ENCODE measurements at places on chromosomes 5 and 9.

DNA sequence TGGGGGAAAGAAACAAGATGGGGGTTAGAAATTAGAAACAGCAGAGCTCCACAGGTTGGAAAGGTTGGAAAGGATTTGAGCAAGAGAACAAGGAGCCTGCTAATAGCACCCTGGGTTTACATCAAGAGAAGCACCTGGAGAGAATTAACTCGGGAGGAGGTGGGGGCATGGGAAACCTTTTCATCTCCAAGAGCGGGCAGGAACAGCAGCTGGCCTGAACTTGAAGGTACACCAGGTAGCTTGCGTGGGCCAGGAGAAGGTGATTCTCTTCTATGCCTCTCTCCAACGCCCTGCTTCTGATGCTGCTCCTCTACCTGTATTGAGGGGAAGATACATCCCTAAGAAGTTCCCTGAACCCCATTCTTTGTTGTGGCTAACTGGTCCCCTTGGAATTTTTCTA lies 37.1 kb upstream of the GLRX start:
- DNase-seq, result no peak

DNA sequence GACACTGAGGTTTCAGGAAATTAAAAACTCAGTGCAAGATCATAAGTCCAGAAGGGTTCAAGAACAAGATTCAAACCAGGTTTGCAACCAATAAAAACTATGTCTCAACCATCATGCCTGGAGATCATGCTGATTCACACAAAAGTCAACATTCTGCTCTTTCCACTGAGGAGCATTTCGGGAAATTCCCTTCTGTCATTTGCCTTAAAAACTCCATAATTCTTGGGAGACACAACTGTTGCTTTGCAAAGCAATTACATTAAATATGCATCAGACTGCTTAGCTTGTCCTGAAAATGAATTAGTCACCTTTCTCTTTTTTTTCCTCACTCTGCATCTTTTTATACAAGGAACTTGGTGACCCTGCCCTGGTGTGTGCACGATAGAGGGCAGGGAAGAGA lies 275.9 kb upstream of the ZNF462 start:
- DNase-seq, result no peak

DNA sequence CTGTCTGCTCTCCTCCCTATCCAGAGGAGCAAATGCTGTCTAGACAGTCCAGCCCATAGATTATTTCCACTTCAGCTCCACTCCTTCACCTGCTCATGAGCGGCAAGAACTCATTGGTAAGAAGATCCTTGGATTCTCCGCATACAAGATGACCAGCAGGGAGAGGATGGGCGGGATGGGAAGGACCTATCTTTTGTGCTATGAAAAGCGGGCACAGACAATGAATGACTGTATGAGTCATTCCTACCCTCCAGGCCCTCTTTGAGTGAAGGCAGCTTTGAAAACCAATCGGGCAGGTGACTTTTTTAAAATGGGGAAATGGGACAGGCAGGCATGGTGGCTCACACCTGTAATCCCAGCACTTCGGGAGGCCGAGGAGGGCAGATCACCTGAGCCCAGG lies 49.4 kb downstream of the SMIM23 start:
- no peak for DNase-seq

DNA sequence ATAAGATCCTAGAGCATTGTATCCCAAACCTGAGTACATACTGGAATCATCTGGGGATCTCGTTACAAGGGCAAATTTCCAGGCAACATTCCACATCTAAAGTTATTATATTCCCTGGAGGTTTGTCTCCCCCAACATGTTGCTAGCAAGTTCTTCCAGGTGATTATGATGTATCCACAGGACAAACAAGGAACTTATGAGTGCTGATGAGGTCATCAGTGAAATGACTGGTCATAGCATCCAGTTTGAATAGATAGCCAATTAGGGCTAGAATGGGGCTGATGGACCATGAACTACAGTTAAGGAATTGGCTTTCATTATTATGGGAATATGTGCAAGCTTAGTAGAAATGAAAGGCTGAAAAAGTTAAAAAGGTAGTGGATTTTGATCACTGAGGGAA lies 115.2 kb downstream of the CWC27 start:
- no peak for DNase-seq

GRCh38 chr9:87556821-87557220 lies 59.2 kb downstream of the DAPK1 start:
- DNase-seq, result peak; percentile 21

- no peak for DNase-seq
Observed at GRCh38 chr9:959914-960313, 16.5 kb upstream of the DMRT3 start.

Data from heart right ventricle (tissue), 16 donors.